CD4-positive, CD25-positive, alpha-beta regulatory T cell (primary cell): ENCODE measurements at places on chromosomes 6 and 20. TPM values are rescaled to one million over a fixed set of nuclear protein-coding genes. Genes with fewer than 3 reads are reported as not detected.

DNA sequence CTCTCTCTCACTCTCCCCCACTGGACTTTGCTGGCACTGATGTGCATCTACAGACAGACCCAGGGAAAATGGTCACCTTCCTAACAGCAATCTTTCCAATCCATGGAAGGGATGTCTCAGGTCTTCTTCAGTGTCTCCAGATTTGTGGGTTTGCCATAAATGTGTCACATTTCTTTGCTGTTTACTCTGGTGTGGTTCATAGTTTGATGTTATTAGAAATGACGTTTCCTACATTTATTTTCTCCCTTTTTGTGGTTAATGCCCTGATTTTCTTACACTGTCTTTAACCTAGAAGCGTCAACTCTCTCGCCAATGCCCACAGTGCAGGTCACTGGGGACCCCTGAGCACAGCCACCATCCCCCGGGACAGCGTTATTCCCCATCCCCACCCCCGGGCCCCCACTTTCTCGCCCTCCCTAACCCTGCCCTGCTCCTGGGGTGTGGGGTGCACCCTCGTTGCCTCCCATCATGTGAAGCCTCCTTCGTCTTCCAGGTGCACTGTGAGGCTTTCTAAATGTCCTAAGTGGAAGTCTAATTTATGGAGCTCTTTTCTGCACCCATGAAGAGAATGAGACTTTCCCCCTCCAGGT, 86.5 kb downstream of the YTHDF1 start:
- H3K27ac ChIP-seq = no peak overlapping the region
- no peaks in the 10 kb centered on the region for H3K36me3 ChIP-seq
- no peak overlapping the region for H3K4me3 ChIP-seq
- H3K27me3 ChIP-seq = no peaks in the 10 kb centered on the region

DNA sequence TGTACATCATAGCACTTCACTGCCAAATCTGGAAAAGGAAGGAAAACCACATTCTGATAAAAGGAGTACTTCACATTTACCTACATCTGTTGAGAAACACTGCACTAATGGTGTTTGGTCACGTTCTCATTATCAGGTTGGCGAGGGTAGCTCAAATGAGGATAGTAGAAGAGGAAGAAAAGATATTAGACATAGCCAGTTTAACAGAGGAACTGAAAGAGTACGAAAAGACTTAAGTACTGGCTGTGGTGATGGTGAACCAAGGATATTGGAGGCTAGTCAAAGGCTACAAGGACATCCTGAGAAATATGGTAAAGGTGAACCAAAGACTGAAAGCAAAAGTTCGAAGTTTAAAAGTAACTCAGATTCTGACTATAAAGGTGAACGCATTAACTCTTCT, 32.0 kb upstream of the GJA10 start:
- H3K4me3 ChIP-seq = no peak overlapping the region
- peak; percentile 18 for DNase-seq
- peaks cover 4% of the 10 kb centered on the region for H3K4me1 ChIP-seq
- no peaks in the 10 kb centered on the region for H3K27me3 ChIP-seq
- H3K36me3 ChIP-seq = peaks cover 76% of the 10 kb centered on the region
- H3K27ac ChIP-seq = no peak overlapping the region

- H3K4me1 ChIP-seq = no peaks in the 10 kb centered on the region
- no peaks in the 10 kb centered on the region for H3K27me3 ChIP-seq
- no peak for DNase-seq
- H3K4me3 ChIP-seq = no peak overlapping the region
- H3K36me3 ChIP-seq = no peaks in the 10 kb centered on the region
These were observed 44.6 kb upstream of the SLC23A2 start for GRCh38 chr20:5045906-5046305.

DNA sequence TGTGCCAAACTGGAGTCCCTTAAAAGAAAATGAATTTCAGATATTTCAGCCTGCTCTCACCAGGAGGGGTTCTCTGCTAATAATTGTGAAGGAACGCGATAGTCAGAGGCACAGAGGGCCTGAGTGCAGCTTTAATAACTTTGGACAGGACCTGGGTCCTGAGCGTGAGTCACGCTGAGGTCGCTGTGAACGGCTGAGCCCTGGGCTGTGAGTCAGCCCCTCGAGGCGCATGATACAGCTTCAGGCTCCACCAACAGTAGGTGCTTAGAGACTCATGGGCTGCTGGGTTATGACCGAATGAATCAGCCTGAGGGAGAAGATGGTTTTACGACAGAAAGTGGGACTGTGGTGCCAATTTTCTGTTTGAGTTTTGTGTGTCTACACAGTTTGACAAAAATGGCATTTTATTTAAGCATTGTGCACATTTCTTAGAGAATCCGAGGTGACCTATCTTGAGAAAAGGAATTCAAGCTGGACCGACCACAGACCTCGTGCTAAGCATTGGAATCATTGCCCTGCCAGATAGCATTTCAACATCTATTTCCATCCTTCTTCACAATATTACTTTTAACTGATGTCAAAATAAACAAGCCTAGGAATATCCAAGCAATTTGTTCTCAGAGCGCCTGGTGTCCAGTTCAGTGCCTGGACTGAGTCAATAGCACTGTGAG, 183.0 kb downstream of the THBS2 start:
- no peaks in the 10 kb centered on the region for H3K4me1 ChIP-seq
- no peak overlapping the region for H3K4me3 ChIP-seq
- no peaks in the 10 kb centered on the region for H3K27me3 ChIP-seq
- no peak for DNase-seq

GRCh38 chr6:166293731-166294584, 14.2 kb downstream of the PRR18 start:
- H3K36me3 ChIP-seq = no peaks in the 10 kb centered on the region
- H3K4me1 ChIP-seq = no peaks in the 10 kb centered on the region
- DNase-seq = no peak
- no peak overlapping the region for H3K27ac ChIP-seq
- no peak overlapping the region for H3K4me3 ChIP-seq

DNA sequence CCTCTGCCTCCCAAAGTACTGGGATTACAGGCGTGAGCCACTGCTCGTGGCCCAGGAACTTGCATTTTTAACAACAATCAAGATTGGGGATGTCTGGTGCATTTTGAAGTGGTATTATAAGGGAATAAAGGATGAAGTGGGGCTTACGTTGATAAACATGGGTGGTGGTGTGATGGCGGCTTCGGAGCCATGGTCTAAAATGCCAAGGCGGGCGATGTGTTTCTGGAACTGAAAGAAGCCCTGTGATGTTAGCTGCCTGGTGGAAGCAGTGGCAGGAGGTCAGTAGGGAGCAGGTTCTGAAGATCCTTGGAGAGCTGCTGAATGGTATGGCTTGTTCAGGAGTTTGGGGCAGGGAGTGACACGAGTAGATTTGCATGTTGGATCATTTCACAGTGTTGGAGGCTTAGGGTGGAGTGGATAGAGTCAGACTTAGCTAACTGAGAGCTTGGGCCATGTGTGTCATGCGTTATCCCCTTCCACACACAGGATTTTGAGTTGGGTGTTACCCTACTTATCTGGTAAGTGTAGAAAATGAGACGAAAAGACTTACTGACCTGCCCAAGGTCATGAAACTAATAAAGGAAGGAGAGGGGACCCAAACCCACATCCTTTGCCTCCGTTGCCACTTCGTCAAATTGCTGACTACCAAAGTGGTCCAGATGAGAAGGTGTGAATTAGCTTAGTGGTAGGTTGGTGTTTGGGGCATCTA, 1.5 kb downstream of the NELFCD start:
- peak overlapping the region; percentile 82 for H3K4me3 ChIP-seq
- no peaks in the 10 kb centered on the region for H3K27me3 ChIP-seq
- H3K36me3 ChIP-seq = peaks cover 18% of the 10 kb centered on the region
- peaks cover 28% of the 10 kb centered on the region for H3K4me1 ChIP-seq
- peak overlapping the region; percentile 30 for H3K27ac ChIP-seq
- DNase-seq = no peak

DNA sequence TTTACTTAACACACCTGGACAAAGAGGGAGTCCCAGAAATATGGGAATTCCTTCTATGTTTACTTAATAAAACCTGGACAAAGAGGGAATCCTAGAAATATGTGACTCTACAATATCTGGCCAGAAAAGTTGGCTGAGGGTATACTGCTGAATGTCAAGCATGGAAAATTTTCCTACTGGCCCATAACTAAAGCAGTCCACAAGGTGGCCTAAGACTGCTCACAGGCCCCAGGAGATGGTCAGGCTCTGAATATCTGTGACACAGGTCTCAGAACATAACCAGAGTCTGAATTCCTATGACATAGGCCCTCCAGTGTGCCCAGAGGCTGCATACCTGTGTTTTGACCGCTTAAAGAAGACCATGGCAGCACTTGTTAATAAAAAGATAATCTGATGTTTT, 578.2 kb upstream of the NRSN1 start:
- no peak overlapping the region for H3K27ac ChIP-seq
- H3K36me3 ChIP-seq = no peaks in the 10 kb centered on the region
- no peaks in the 10 kb centered on the region for H3K4me1 ChIP-seq

- DNase-seq = no peak
- peaks cover 9% of the 10 kb centered on the region for H3K27me3 ChIP-seq
- H3K4me3 ChIP-seq = no peak overlapping the region
- H3K4me1 ChIP-seq = no peaks in the 10 kb centered on the region
- H3K27ac ChIP-seq = no peak overlapping the region
These were observed 138.5 kb upstream of the UST start for GRCh38 chr6:148608199-148608951.

DNA sequence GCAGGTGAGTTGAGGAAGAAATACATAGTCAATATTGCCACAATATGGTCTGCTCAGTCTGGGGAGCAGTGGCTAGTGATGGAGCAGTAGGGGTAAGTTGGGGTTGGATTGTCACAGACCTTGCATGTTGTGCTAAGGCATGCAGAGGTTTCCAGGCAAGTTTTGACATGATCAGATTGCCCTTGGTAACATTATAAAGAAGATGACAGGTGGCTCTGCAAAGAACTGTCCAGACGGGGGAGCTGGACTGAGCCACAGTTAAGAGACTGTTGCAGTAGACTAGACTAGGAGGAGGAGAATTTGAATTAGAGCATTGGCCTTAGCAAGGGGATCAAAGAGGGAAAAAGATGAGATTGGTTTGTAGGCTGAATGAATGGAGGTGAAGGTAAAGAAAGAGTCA, 23.4 kb downstream of the ATRN start:
- no peaks in the 10 kb centered on the region for H3K4me1 ChIP-seq
- no peak overlapping the region for H3K27ac ChIP-seq
- H3K36me3 ChIP-seq = peaks cover 2% of the 10 kb centered on the region
- no peak for DNase-seq

DNA sequence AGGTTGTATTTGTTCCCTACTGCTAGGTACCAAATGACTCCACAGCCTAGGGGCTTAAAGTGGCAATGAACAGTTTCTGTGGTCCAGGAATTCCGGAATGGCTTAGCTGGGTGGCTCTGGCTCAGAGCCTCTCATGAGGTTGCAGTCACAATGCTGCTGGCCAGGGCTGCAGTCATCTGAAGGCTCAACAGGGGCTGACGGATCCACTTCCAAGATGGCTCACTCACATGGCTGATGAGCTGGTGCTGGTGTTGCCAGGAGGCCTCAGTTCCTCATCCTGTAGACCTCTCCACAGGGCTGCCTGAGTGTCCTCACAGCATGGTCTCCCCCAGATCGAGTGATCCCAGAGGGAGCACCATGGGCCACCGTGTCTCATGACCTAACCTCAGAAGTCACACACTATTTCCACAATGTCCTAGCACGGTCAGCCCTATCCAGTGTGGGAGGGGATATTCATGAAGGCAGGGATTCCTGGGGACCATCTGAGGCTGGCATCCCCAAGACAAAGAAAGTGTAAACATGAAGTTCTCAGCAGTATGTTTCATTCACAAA, 19.0 kb upstream of the BPI start:
- H3K4me3 ChIP-seq = no peak overlapping the region
- no peaks in the 10 kb centered on the region for H3K4me1 ChIP-seq
- H3K27me3 ChIP-seq = no peaks in the 10 kb centered on the region
- H3K27ac ChIP-seq = no peak overlapping the region
- DNase-seq = no peak

GRCh38 chr20:47999166-47999565, 213.9 kb upstream of the SULF2 start:
- H3K4me3 ChIP-seq = no peak overlapping the region
- no peaks in the 10 kb centered on the region for H3K36me3 ChIP-seq
- H3K27ac ChIP-seq = no peak overlapping the region
- no peaks in the 10 kb centered on the region for H3K27me3 ChIP-seq
- no peaks in the 10 kb centered on the region for H3K4me1 ChIP-seq

GRCh38 chr20:48948612-48949011, 27.1 kb downstream of the ARFGEF2 start:
- H3K27ac ChIP-seq = no peak overlapping the region
- H3K4me1 ChIP-seq = no peaks in the 10 kb centered on the region
- H3K27me3 ChIP-seq = no peaks in the 10 kb centered on the region
- no peak overlapping the region for H3K4me3 ChIP-seq
- no peak for DNase-seq
- H3K36me3 ChIP-seq = peaks cover 81% of the 10 kb centered on the region

- H3K4me1 ChIP-seq = no peaks in the 10 kb centered on the region
- no peaks in the 10 kb centered on the region for H3K36me3 ChIP-seq
- H3K27ac ChIP-seq = no peak overlapping the region
- H3K27me3 ChIP-seq = peaks cover 24% of the 10 kb centered on the region
- DNase-seq = no peak
- H3K4me3 ChIP-seq = no peak overlapping the region
These were observed 42.0 kb upstream of the SLC2A12 start for GRCh38 chr6:134094441-134094840.

DNA sequence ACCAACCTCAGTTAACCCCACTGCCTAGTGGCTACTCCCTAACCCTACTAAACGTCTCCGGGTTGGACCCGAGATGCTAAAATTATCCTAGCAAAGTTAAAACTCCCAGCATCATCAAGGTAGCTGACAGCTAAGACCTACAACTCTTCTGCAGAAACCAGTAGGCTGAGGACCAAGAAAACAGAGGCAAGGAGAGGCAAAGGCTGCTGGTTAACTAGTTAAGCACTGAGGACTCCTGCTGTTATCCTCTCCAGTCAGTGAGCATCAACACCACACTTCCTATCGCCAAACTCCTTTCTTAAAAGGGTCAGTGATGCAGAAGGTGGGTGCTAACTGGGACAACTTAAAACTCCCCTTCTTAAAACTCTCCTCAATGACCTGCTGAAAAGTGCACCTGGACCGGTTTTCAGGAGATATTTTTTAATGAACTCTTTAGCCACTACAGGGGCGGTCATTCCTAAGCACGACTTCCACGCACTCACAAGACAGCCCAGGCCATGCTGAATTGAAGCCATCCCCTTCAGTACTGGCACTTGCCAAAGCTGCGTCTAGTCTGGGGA, 1.7 kb downstream of the TRERF1 start:
- H3K27ac ChIP-seq = peak overlapping the region; percentile 74
- peaks cover 56% of the 10 kb centered on the region for H3K4me1 ChIP-seq
- H3K36me3 ChIP-seq = no peaks in the 10 kb centered on the region
- H3K27me3 ChIP-seq = no peaks in the 10 kb centered on the region

- H3K4me1 ChIP-seq = no peaks in the 10 kb centered on the region
- DNase-seq = no peak
- no peak overlapping the region for H3K4me3 ChIP-seq
- H3K27ac ChIP-seq = no peak overlapping the region
- no peaks in the 10 kb centered on the region for H3K27me3 ChIP-seq
These were observed 73.1 kb downstream of the BMP5 start for GRCh38 chr6:55802259-55802658.

- H3K4me3 ChIP-seq = no peak overlapping the region
- H3K27ac ChIP-seq = no peak overlapping the region
- H3K4me1 ChIP-seq = peaks cover 5% of the 10 kb centered on the region
- DNase-seq = no peak
- H3K36me3 ChIP-seq = no peaks in the 10 kb centered on the region
These were observed 45.5 kb downstream of the STX11 start for GRCh38 chr6:144195671-144196270.

Gene CUL9
- 81.2 TPM for total RNA-seq

Gene ABHD16B
- not detected for total RNA-seq

Gene LPIN3
- total RNA-seq = 0.35 TPM

Gene FANCE
- total RNA-seq = 5.5 TPM

Gene POLH
- 13.9 TPM for total RNA-seq

Gene CCN6
- not detected for total RNA-seq

Gene KIF25
- not detected for total RNA-seq

Gene HUS1B
- 4.8 TPM for total RNA-seq

Gene FAM83C
- not detected for total RNA-seq

Gene OLIG3
- not detected for total RNA-seq

Gene TBP
- total RNA-seq = 16.5 TPM

Gene CAGE1
- 0.57 TPM for total RNA-seq

Gene FUT9
- not detected for total RNA-seq
